Testis (tissue), 5 donors: ENCODE measurements at places on chromosomes 12 and 14. TPM values are rescaled to one million over a fixed set of nuclear protein-coding genes. Genes with fewer than 3 reads are reported as not detected.
A peak's percentile ranks its signal among the peaks of the same experiment; 100 is the strongest.

GRCh38 chr14:22557846-22558220 is 31.2 kb downstream of the DAD1 start:
- DNase-seq = no peak

GRCh38 chr12:127296591-127296990 is 970.4 kb upstream of the TMEM132C start:
- no peak for DNase-seq

- DNase-seq = peak; percentile 77
Measured at GRCh38 chr12:63420206-63420644, 248.1 kb downstream of the DPY19L2 start.

DNA sequence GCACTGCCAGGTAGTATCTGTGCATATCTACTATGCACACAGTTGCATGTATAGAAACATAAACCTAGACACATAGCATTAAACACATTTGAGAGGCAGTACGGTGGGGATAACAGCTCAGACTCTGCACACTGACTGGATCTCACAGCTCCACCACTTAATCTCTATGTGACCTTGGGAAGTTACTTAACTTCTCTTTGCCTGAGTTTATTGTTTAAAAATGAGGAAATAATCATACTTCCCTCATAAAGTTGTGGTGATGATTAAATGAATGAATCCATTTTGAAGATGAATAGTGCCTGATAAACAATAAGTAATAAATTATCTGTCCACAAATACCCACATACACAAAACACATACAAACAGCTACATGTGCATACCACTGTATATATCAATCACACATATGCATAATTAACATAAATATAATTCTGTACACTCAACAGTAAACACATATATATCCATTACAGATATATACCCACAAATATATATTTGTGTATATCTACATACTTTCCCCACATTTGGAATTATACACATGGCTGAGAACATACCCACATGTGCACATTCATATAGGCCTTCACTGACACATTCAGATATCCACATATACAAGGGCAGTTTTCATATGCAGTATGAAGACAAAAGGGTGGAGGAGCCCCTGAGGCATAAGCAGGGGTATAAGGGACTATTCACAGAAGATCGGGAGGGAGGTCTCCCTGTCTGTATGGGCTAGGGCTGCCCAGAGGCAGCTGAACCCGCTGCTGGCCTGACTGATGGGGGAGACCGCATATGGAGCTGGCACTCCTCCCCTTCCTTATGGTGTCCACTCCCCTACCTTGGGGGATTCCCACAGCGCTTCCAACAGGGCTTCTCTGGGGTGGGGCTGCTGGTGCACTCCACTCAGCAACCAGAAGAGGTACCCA is 5.9 kb downstream of the CDH24 start:
- DNase-seq = no peak

DNA sequence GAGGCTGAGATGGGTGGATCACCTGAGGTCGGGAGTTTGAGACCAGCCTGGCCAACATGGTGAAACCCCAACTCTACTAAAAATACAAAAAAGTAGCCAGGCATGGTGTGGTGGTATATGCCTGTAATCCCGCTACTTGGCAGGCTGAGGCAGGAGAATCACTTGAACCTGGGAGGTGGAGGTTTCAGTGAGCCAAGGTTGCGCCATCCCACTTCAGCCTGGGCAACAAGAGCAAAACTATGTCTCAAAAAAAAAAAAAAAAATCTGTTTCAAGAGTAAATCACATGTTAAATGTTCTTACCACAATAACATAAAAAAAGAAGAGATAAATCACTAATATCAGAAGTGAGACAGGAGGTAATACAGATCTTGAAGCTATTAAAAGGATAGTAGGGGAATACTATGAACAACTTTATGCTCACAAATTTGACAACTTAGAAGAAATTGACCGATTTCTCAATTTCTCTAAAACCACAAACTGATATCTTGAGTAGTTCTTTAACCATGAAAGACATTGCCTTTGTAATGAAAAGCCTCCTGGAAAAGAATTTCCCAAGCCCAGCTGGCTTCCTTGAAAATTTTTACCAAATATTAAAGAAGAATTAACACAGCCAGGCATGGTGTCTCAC is 37.7 kb downstream of the TAOK3 start:
- no peak for DNase-seq

Gene NOVA1
- total RNA-seq = 22.3 TPM
